Umbilical cord (tissue), 2 donors: ENCODE measurements at places on chromosomes 4 and X.

DNA sequence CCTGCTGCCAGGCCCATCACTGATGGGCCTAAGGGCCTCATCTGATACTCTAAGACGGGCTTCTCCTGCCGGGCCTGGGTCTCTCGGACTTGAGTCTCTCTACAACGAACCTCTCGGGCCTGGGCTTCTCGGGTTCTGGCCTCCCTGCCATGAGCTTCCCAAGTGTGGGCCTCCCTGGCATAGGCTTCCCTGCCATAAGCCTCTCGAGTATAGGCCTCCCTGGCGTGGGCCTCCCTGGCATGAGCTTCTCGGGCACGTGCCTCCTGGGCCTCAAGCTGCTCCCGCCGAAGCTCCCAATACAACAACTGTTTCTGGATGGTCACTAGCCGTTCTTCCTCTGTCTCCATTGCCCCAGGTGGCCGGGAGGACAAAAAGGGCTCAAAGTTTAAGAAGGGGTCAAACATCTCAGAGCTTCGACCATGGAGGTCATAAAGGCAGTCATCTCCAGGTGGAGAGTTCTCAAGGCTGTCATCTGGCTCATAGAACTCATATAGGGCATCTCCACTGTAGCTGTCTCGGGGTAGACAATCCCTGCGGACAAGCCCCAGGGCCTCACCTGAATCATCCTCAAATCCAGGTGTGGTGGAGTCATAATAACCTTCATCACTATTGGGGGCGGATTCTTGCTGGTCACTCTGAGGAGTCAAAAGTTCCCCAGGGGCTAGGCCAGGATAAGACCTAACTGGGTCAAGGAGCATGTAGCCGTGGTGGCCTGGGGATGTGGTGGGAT is 14.1 kb downstream of the AMER1 start:
- no peak for DNase-seq

- no peak for DNase-seq
These were observed 142.6 kb downstream of the EGF start for GRCh38 chr4:110055158-110055768.

DNA sequence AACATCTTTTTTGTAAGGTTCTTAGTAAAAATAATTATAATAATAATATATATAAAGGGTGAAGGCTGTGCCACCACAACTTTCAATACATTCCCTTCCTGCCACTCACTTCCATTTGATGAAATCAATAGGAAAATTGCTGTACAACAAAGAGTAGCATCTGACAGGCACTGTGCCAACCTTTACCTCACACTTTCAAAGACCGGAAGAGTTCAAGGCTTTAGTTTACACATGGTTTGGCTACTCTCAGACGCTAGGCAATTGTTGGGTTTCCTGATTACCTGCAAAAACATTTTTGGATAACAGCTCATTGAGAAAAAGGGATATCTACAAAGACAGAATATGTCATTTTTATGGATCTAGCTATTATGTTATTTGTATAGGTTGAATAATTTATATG is 5.5 kb upstream of the ING2 start:
- DNase-seq, result no peak

- no peak for DNase-seq
These were observed 127.0 kb upstream of the GATB start for GRCh38 chr4:151887816-151888180.

DNA sequence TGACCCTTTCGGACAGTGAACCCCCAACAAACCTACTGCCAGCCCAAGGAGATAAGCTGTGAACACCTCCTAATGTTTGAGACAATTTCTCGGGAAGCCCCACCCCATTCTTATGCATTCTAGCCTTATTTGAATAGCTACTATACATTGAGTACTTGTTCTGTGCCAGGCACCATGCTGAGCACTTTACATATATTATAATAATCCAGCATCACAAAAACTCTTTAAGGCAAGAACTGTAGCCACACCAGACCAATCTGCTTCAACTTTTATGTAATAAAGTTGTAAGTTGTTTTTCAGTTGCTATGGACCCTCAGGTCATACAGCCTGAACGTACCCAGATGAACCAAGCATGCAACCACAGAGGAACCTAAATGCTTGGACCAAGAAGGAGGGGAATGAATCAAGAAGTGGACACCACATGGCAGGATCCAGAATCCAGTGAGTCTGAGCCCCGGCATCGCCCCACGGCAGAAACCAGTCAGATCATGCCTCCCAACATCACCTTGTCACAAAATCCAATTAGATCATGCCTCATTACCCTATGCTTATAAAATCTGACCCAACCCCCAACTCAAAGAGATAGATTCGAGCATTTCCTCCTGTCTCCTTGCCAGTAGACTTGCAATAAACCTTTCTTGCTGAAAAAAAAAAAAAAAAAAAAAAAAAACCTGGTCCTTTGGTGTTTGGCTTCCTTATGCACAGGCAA is 225.0 kb downstream of the QDPR start:
- DNase-seq, result no peak
